ENCODE measurements at places on chromosomes 3 and 15. TPM values are rescaled to one million over a fixed set of nuclear protein-coding genes. Genes with fewer than 3 reads are reported as not detected.
A peak's percentile ranks its signal among the peaks of the same experiment; 100 is the strongest.

The SEC61A1 gene
- 172 TPM for polyA plus RNA-seq

The CCDC39 gene
- 12.3 TPM for polyA plus RNA-seq

The LTF gene
- polyA plus RNA-seq: 2.2 TPM

The ESYT3 gene
- polyA plus RNA-seq: 2.5 TPM

The SAXO2 gene
- polyA plus RNA-seq: 9.3 TPM

The ARL6 gene
- polyA plus RNA-seq: 12.6 TPM

The OSBPL10 gene
- 23.5 TPM for polyA plus RNA-seq

The NXPE3 gene
- 6.4 TPM for polyA plus RNA-seq

The SIDT1 gene
- 2.1 TPM for polyA plus RNA-seq

The MUSTN1 gene
- polyA plus RNA-seq: 1.4 TPM

The KBTBD12 gene
- 1.1 TPM for polyA plus RNA-seq

The CIDEC gene
- polyA plus RNA-seq: not detected

The SEC22C gene
- polyA plus RNA-seq: 38.3 TPM

The RASGRP1 gene
- 16.0 TPM for polyA plus RNA-seq

The ANKUB1 gene
- 0.33 TPM for polyA plus RNA-seq

GRCh38 chr3:66603151-66603611, 102.4 kb upstream of the LRIG1 start:
- no peak for DNase-seq

DNA sequence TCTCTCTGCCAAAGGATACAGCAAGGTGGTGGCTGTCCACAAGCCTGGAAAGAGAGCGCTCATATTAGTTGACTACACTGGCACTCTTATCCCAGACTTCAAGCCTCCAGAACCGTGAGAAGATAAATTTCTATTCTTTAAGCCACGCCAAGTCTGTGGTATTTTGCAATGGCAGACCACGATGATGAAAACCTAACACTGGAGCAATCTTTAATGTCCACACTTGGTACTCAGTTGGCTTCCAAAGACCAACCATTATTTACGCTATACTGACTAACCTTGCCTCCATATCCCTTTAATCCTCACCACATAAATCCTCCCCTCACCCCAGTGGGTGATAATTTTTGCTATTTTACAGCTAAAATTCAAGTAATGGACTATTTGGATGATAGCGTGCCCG, 16.9 kb upstream of the LACTB start:
- DNase-seq: no peak

GRCh38 chr15:60840306-60840702, 361.4 kb upstream of the ICE2 start:
- DNase-seq: no peak

- DNase-seq: no peak
Observed at GRCh38 chr3:12371525-12372140, 82.8 kb downstream of the PPARG start.

GRCh38 chr15:74826921-74827320, 494 bp downstream of the CPLX3 start:
- no peak for DNase-seq

- no peak for DNase-seq
Observed at GRCh38 chr3:69092030-69092516, 7.3 kb downstream of the ARL6IP5 start.

DNA sequence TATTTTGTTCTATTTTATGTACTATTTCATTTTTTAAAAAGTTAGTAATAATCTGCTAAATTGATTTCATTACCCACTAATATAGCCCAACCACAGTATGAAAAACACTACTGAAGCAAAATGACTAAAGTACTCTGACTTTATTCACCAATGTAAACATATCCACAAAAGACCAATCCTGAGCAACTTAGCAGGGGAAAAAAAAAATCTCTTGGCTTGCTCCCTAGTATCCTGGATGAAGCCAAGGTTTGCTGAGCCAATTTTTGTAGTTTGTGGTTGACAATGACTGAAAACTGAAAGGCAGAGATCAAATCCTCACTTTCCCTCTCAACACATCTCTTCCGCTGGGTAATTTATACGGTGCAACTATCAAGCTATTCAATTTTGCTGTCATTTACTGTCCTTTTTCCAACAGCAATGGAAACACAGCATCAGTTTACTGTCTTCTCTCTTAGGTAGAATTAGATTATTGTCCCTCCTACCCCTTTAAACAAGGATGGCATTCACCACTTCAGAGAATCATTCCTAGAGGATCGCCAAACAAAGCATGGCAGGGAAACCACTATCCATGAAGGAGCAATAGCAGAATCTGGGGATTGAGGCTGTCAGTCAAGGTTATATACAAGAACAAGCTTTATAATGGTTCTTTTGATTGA, 149.7 kb downstream of the THRB start:
- no peak for DNase-seq

- no peak for DNase-seq
Observed at GRCh38 chr3:123491966-123492587, 43.2 kb upstream of the ADCY5 start.

- DNase-seq: no peak
Observed at GRCh38 chr15:50128266-50128665, 9.2 kb upstream of the ATP8B4 start.

DNA sequence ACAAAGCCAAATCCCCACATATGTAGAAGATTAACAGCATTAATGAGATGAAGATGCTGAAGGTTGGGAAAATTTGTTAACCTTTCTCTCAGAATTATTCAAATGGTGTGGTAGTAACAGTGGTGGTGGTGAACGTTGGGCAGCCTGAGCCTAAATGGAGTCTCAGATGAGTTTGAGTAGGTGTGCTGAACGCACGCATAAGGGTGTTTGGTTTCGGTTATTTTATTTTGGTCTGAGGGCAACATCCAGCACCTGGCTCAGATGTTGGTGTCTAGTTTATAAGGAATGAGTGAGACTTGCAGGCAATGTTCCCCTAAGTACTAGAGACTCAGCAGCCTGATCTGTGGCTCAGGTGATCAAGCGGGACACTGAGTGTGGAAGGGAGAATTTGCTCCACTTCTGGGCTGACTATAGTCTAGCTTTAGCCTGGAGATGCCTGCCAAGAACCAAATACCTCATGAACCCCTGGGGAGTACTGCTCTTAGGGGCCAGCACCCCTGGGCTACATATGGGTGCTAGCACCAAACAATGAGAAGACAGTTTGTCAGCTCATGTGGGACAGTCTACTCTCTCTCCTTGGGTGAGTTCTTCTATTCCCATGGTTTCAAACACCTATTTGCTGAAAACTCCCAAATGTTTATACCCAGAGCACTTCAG, 39.5 kb upstream of the ATP2C1 start:
- DNase-seq: no peak

DNA sequence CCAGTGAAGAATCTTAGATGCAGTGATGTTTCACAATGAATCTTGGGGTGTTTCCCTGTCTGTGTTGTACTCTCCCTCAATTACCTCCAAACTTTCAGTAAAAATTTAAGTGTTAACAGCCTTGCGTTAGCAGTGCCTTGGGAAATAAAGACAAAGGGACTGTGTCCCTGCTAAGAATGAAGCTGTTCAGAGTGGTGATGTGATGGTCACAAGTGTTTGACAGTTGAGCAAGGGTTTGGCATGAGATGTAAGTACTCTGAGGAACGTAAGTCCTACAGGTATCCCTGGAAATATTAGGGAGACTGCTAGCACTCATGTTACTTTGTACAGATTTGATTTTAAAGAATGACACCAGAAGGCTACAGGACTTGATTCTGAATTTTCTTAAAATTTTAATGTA, 304.3 kb upstream of the DPH6 start:
- no peak for DNase-seq

DNA sequence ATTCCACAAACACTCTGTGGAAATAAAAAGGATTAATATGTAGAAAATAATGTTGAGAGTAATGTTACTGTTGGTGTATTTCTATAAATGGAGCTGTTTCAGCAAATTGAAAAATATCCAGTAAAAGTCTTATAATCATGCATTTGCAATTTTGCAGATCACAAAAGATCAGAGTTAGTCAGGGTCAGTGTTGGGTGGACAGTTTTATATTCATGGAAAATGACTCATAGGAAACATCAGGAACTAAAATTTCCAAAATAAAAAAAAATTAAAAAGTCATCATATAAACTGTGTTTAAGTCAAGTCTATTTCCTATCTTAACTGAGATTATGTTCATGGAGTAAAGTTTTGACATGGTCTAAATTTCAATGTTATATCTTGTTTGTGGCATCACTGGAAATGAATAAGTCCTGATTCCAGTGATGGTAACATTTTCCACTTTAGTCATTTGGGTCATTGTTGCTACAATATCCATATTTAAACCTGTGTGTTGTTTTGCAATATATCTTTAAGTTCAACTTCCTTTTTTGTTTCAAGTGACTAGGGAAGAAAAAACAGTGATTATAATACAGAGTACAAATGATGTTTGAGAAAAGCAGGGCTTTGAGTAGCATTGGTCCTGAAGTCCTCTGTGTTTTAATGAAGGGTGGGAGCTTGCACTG, 37.8 kb downstream of the MITF start:
- DNase-seq: no peak

- DNase-seq: no peak
Observed at GRCh38 chr15:42157981-42158765, 1.7 kb upstream of the PLA2G4F start.

- no peak for DNase-seq
Observed at GRCh38 chr3:123371859-123372685, 76.8 kb downstream of the ADCY5 start.

GRCh38 chr3:126180477-126181397, at the start of gene ALDH1L1:
Gene ALDH1L1 (minus strand): TSS chr3:126180586. CDS start chr3:126160979, 19,607 bp downstream.
- peak; percentile 57 for DNase-seq

DNA sequence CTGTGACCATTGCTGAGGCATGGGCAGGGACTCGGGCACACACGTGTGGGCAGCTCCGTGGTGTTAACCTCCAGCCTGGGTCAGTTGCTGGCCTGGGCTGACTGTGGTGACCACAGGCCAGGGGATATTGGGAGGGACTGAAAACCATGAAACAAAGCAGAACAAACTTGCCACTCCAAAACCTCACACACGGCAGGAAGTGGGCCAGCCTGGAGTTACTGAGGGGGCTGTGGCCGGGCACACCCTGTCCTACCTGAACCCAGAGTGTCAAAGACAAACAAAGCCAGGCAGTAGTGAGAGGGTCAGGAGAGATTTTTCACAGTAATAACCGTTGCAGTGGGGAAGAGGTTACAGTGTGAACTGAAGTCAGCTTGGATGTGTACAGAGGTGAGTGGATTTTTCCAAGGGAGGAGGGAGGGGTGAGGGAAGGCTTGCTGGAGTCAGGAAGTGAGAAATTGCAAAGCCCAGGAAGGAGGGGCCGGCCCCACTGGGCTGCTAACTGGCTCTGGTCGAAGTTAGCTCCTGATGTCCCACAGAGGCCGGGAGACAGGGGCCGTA, 40.0 kb upstream of the ATP10A start:
- DNase-seq: no peak

DNA sequence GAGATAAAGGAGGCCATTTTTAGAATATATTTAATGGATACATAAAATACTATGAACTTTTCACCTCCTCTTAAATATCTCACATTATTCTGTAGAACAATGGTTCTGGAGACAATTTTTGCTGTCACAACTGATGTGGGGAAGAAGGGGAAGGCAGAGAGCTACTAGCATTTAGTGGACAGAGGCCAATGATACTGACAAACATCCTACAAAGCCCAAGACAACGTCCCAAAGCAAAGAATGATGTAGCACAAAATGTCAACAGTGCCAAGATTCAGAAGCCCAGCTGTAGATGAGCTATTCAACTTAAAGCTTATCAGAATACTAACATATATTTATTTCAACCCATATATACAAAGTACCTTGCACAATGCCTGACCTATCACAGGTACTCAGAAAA, 1069.4 kb downstream of the ROBO1 start:
- no peak for DNase-seq

Measured in renal pelvis (tissue), 12 donors.